ENCODE measurements at places on chromosomes 12 and 14. TPM values are rescaled to one million over a fixed set of nuclear protein-coding genes. Genes with fewer than 3 reads are reported as not detected.

Gene C12orf50
- not detected for total RNA-seq

Gene KICS2
- total RNA-seq = 9.9 TPM

Gene SMCO2
- 0.61 TPM for total RNA-seq

Gene CCDC197
- total RNA-seq = not detected

Gene WNT1
- total RNA-seq = 0.81 TPM

Gene RBP5
- total RNA-seq = 0.42 TPM

Gene METAP2
- 67.7 TPM for total RNA-seq

Gene RHOF
- 154 TPM for total RNA-seq
